ENCODE measurements at places on chromosomes 7 and 10.

DNA sequence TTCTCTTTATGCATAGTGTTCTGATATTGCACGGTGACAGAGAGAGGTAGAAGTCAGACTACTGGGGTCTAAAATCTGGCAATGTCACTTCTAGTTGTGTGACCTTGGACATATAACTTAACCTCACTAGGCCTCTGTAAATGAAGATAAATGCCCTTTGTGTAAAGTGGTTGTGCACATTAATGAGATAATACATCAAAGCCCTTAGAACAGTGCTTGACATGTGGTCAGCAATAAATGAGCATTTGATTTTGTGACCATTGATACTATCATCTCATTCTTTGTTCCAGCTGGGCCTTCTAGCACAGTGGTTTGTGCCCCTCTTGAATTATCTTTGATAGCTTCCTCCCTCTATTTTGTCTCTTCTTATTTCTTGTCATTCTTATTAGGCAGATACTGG lies 74.1 kb upstream of the C10orf90 start:
- no peak for DNase-seq

DNA sequence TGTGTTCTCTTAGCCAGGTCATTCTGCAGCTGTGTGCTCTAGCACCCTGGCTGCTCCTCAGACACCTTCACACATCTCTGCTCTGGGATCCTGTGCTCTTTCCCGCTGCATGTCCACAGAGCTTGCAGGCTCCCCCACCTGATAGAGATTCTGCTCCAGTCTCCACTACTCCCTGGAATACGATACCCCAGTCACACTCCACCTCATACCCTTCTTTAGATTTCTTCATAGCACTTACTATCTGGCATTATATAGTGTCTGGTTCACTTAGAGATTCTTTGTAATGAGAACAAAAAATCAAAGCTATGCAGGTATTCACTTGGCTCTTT lies 88.0 kb downstream of the CELF2 start:
- no peak for DNase-seq

GRCh38 chr10:127024685-127025435 lies 119.6 kb downstream of the DOCK1 start:
- DNase-seq = no peak

GRCh38 chr7:151744051-151744580 lies 132.8 kb downstream of the PRKAG2 start:
- DNase-seq = no peak

GRCh38 chr10:121309164-121309563 lies 289.1 kb downstream of the FGFR2 start:
- no peak for DNase-seq

DNA sequence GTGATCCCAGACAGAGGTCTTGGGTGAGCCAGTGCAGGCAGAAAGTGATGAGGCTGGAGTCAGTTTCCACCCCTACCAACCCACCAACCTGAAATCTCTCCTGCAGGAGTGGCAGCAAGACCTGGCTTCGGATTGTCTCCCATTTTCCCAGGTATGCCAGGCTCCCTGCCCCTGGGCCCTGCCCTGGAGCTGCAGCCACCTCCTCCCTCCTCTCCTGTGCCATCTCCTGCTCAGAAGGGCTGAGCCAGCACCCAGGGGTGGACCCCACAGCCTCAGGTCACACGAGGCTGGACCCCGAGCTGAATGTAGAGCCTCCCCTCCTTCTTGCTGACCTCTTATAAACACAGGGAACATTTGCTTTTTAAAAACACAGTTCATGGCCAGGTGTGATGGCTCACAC lies 17.0 kb upstream of the LIMK1 start:
- DNase-seq = no peak
